ENCODE measurements at places on chromosomes 16 and 17. TPM values are rescaled to one million over a fixed set of nuclear protein-coding genes. Genes with fewer than 3 reads are reported as not detected.

- H3K27me3 ChIP-seq = no peaks in the 10 kb centered on the region
- no peaks in the 10 kb centered on the region for H3K4me1 ChIP-seq
- no peak for DNase-seq
- H3K4me3 ChIP-seq = no peak overlapping the region
Measured at GRCh38 chr17:3978421-3979289, 14.4 kb upstream of the ATP2A3 start.

DNA sequence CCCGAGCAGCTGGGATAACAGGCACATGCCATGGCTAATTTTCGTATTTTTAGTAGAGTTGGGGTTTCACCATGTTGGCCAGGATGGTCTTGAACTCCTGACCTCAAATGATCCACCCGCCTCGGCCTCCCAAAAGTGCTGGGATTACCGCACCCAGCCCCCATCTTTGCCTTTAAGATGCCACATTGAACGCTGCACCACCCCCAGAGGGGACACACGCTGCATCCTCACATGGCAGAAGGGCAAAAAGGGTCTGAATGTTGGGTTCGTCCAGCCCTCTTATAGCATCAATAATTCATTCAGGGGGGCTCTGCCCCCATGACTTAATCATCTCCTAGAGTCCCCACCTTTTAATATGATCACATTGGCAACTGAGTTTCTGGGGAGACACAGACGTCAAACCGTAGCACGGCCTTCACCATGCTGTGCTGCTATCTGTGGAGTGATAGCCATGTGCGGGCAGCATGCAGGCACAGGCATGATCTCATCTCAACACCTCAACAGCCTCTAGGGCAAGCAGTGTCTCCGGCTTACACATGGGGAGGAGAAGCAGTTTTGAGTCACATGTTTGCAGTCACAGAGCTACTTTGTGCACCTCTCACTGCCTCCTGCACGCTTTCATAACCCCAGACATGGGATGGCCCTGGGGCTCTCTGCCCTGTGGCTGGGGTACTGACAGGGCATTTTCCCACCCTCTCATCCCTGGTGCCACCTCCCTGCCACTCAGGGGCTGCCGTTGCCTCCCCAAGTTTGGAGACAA lies 30.0 kb downstream of the IL21R start:
- DNase-seq = no peak
- no peak overlapping the region for H3K27ac ChIP-seq
- no peak overlapping the region for H3K4me3 ChIP-seq
- H3K4me1 ChIP-seq = no peaks in the 10 kb centered on the region
- H3K27me3 ChIP-seq = peaks cover 23% of the 10 kb centered on the region

The TMIGD1 gene
- not detected for total RNA-seq

GRCh38 chr16:86740906-86741799 lies 162.8 kb downstream of the FOXL1 start:
- no peak overlapping the region for H3K4me3 ChIP-seq
- peaks cover 76% of the 10 kb centered on the region for H3K27me3 ChIP-seq
- H3K4me1 ChIP-seq = no peaks in the 10 kb centered on the region

DNA sequence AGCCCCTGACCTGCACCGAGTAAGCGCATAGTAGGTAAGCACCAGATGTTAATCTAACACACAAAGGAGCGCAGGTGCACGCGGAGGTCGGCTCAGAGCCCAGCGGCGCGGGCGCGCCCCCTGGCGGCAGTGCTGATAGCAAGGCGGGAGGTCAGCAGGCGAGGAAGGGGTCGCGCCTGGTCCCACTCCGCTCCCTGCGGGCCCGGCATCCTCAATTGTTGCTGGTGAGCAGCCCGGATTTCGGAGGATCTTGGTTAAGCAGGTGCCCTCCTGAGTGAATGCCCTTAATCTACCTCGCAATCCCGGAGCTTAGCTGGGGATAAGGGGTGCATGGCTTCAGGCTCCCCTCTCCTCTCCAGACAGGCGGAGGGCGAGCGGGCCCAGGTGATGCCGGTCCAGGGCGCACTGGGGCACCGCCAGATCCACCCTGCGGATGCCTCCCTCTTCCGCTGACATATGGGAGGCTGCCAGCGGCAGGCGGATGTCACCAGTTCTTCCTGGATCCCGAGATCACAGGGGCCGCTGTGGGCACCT lies 4.0 kb upstream of the WNT3 start:
- no peak overlapping the region for H3K27ac ChIP-seq
- peaks cover 14% of the 10 kb centered on the region for H3K27me3 ChIP-seq
- no peaks in the 10 kb centered on the region for H3K36me3 ChIP-seq
- no peak for DNase-seq
- peaks cover 8% of the 10 kb centered on the region for H3K4me1 ChIP-seq

DNA sequence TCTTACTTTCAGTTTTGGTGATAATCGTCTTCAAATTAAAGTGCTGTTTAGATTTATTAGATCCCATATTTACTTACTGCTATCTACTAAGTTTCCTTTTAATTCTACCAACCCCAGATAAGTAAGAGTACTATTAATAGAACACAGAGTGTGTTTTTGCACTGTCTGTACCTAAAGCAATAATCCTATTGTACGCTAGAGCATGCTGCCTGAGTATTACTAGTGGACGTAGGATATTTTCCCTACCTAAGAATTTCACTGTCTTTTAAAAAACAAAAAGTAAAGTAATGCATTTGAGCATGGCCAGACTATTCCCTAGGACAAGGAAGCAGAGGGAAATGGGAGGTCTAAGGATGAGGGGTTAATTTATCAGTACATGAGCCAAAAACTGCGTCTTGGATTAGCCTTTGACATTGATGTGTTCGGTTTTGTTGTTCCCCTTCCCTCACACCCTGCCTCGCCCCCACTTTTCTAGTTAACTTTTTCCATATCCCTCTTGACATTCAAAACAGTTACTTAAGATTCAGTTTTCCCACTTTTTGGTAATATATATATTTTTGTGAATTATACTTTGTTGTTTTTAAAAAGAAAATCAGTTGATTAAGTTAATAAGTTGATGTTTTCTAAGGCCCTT lies 56.8 kb downstream of the HLF start:
- no peaks in the 10 kb centered on the region for H3K36me3 ChIP-seq
- no peak overlapping the region for H3K27ac ChIP-seq
- no peak for DNase-seq
- peaks cover 6% of the 10 kb centered on the region for H3K27me3 ChIP-seq

The C17orf78 gene
- total RNA-seq = not detected
